ENCODE measurements at places on chromosomes 5 and 9. TPM values are rescaled to one million over a fixed set of nuclear protein-coding genes. Genes with fewer than 3 reads are reported as not detected.

GRCh38 chr5:31781772-31782171 lies 142.8 kb downstream of the PDZD2 start:
- DNase-seq, result no peak

DNA sequence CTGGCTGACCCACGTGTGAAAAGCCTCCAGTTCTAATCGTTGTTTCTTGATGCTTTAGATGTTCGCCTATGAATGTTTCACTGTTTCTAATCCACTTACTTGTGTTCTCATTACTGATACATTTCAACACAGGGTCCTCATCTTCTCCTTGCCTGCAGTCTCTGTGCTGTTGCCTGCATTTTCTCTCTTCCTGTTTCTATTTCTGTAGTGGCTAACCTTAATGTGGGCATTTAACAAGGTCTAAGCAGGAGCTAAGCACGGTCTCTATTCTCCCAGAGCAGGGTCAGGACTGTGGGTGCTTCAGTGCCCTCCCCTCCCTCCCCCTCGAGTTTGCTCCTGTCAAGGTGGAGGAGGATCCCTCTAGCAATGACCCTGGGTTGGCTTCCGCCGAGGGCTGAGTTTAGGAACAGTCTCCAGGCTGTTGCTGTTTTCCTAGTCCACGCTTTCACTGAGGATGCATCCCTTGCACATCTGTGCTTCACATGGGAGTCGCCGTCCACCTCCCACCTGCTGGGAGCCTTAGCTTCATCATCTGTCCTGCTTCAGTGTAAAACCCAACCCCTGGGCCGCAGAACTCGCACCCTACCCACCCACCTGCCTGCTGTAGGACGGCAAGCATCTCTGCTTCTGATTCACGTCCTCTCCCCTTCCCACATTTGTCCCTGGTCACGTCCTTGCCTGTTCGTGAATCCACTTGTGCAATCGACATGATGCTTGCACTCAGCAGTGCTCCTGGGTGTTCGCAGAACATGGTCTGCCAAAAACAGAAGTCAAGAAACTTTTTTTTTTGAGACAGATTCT lies 2.4 kb upstream of the EXOC3 start:
- DNase-seq, result no peak

Gene CEP72
- 26.7 TPM for total RNA-seq

- DNase-seq, result peak; percentile 27
Measured at GRCh38 chr5:157464519-157465171, 4.6 kb downstream of the NIPAL4 start.

GRCh38 chr9:7392148-7392547 lies 407.4 kb downstream of the DMAC1 start:
- no peak for DNase-seq

GRCh38 chr9:81183761-81184160 lies 505.6 kb downstream of the TLE1 start:
- DNase-seq, result no peak

- DNase-seq, result no peak
Measured at GRCh38 chr9:14209399-14210345, 104.3 kb downstream of the NFIB start.

GRCh38 chr9:68852941-68853340 lies 147.9 kb downstream of the PIP5K1B start:
- no peak for DNase-seq

- no peak for DNase-seq
Measured at GRCh38 chr5:102595332-102595731, 96.5 kb upstream of the SLCO6A1 start.

- DNase-seq, result no peak
Measured at GRCh38 chr5:112907166-112907631, 14.8 kb downstream of the REEP5 start.

GRCh38 chr9:108211411-108211955 lies 644.3 kb downstream of the ACTL7B start:
- no peak for DNase-seq

DNA sequence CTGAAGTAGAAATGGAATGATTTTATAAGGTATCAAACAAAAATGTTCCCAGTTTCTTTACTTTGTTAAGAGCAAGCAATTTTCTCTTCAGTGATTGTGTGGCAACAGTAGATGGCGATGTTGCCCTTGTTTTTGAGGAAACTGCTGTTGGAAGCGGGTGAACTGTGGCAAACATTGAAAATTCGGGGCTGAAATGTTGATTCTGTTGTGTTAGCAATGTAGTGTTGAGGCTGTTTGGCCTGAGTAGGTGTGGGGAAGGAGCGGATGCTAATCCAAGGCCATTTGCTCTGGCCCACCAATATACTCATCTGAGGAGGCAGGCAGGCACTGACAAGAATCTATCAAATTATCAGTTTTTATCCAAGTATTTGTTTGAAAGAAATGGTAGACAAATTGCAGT lies 129.8 kb downstream of the SLC12A2 start:
- DNase-seq, result peak; percentile 56

DNA sequence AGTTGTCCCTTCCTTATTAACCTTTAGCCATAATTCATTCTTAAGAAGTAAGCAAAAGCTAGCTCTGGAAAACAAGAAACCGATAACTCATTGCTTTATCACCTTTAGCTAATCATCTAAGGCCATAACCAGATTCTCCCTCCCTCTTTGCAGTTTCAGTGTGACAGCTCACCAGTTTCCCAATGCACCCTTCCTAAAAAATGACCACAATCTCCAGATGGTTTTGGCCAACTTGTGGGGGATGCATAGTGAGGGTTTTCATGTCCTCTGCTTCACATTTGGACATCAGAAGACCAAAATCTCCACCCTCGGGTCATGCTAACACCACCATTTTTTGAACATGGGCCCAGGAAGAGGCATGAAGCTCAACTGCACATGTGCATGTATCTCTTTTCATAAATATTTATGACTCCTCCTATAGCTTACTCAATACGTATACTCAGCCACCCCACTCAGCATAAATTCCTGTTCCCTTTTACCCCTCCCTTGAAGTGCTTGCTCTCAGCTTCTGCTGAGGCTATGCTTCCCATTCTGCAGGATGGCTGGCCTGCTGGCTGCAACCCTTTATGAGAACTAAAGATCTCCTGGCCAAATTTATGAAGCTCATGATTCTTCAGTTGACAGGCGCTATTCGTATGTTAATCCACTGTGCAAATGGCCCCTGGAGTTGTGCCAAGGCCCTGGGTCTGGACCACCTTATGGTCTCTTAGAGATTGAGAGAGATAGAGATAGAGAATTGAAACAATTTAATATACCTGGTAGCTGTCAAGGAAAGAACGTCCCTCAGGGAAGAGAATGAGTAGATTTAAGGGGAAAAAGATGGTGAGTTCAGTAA lies 14.8 kb downstream of the PPP3R2 start:
- no peak for DNase-seq

Gene FGFR4
- total RNA-seq, result 233 TPM

GRCh38 chr9:124964056-124964455 lies 23.2 kb upstream of the GOLGA1 start:
- DNase-seq, result no peak

Gene FAM78A
- 7.5 TPM for total RNA-seq

DNA sequence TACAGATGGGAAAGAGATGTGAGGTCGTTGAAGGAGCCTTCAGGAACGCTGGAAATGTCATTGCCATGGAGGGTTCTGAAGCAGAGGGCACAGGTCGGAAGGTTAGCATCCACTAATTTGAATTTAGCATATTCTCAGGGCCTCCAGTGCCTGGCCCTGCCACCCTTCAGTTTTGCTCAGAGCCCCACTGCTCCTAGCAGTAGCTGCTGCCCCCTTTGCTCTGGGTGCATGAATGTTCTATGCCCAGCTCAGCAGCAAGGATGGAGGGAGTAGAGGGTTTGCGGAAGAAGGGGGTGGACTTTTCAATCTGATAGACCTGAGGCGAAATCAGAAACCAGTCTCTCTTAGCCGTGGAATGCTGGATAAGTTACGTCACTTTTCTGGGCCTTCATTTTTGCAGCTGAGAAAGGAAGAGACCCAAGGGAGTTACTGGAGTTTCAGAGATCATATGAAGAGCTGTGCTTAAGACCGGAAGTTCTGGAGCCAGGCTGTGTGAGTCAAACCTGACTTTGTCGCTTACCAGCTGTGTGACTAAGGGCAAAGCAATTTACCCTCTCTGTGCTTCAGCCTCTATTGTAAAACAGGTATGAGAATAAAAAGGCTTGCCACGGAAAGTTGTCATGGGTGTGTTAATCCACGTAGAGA lies 133.2 kb upstream of the PANK3 start:
- no peak for DNase-seq

Gene EXOSC2
- 19.0 TPM for total RNA-seq

Gene PAEP
- not detected for total RNA-seq

DNA sequence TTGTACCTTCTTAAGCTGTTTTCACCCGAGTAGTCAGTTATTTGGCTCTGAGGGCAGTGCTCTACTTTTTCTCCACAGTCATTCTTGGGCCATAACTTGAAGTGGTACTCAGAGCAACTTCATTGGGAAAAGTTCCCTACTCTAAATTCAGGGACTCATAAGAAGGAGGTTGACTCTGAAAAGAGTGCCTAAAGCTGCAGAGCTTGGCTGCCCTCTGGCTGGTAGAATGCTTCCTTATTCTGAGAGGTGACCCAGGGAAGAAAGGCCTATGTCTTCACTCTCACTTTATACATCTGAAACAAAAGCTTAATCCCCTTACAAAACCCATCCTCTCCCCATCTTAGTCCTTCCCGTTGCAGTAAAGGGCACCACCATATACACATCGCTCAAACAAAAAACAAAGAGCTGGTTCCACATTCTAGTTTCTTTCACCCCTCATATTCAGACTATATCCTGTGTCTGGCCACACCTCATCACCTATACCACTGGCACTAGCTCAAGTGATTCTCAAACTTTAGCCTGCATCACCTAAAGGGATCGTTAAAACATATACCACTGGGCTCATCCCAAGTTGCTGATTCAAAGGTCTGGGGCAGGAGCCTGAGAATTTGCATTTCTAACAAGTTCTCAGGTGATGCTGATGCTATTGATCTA lies 7.9 kb downstream of the IGIP start:
- DNase-seq, result no peak

GRCh38 chr5:155651-156410 lies 35.5 kb upstream of the LRRC14B start:
- DNase-seq, result no peak

DNA sequence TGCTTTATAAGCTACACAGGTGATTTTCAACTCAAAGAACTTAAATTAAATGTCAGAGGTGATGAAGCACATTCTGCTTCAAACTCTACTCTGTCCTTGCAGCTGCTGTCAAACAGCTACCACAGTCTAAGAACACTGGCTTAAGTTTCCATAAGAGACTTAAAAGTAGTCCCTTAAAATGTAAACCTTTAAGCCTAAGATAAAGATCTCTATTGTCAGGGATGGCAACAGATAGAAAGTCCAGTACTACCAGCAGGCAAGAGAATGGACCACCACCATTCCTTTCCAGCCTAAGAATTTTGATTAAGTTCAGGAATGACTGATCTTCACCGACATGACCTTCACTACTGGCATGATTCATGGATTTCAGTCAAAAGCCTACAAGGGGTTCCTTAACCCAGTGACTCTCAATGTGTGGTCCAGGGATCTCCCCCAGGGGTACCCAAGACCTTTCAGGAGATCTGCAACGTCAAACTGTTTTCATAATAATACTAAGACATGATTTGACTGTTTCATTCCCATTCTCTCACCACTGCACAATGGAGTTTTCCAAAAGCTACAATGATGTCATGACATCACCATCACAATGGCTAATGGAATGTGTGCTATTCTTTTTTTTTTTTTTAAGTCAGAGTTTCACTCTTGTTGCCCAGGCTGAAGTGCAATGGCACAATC lies 41.1 kb upstream of the PLPP6 start:
- DNase-seq, result no peak

Gene GRIA1
- not detected for total RNA-seq

DNA sequence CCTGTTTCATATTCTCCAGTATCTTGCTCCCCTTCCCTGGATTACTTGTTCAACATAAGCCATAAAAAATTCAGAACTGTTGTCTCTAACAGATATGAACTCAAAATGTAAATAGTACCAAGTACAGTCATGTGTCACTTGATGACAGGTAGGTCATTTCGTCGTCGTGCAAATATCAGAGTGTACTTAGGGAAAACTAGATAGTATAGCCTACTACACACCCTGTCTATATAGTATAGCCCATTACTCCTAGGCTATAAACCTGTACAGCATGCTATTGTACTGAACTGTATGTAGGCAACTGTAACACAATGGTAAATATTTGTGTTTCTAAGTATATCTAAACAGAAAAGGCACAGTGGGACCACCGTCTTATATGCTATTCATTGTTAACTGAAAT lies 39.1 kb downstream of the SMIM15 start:
- DNase-seq, result no peak

DNA sequence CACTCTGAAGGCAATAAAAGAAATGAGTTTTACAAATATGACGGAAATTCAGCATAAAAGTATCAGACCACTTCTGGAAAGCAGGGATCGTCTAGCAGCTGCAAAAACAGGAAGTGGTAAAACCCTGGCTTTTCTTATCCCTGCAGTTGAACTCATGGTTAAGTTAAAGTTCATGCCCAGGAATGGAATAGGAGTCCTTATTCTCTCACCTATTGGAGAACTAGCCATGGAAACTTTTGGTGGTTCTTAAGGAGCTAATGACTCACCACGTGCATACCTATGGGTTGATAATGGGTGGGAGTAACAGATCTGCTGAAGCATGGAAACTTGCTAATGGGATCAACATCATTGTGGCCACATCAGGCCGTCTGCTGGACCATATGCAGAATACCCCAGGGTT lies 93.5 kb upstream of the RGMB start:
- no peak for DNase-seq

GRCh38 chr5:103866169-103866568 lies 303.6 kb upstream of the NUDT12 start:
- DNase-seq, result no peak

Gene IFNA13
- not detected for total RNA-seq

- DNase-seq, result peak; percentile 13
Measured at GRCh38 chr9:80066931-80067330, 495.2 kb downstream of the TLE4 start.

GRCh38 chr5:149392718-149393117 lies 13.6 kb upstream of the IL17B start:
- DNase-seq, result no peak

Gene GPR151
- total RNA-seq, result not detected

Gene NR6A1
- 3.2 TPM for total RNA-seq

GRCh38 chr9:89449261-89449671 lies 48.6 kb downstream of the SEMA4D start:
- no peak for DNase-seq

DNA sequence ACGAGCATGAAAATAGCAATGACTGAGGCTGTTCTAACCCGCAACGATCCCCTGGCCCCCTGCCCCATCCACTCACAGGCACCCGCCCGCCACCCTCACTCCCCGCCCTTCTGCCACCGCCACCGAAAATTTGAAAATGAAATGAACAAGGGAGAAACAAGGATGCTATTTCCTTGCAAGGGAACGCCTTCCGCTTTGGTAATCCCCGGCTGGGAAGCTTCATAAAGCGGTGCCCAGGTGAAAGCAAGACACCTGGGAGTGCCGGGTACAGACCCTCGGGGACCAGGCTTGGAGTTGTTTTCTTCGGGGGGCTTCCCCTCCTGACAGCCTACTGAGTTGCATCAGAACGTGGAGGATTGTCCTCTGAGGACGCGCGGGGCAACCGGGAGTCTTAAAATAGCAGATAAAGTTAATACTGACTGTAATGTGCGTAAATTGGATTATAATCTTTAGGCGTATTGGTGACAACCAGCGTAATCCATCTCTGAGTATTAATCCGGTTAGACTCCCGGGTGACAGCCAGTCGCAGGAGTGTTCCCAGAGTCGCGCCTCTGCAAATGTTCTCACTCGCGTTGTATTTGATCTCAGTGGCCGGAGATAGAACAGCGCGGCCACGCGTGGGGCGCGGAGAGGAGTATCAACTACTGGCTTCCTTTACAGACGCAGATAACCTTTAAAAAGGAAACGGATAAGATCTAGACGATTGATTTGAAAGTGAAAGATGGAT lies 885 bp upstream of the MLLT3 start:
- peak; percentile 26 for DNase-seq

- DNase-seq, result no peak
Measured at GRCh38 chr9:90552317-90552716, 90.3 kb downstream of the DIRAS2 start.
